Astrocyte (in vitro differentiated cells and primary cell): ENCODE measurements at places on chromosomes 5 and 9. TPM values are rescaled to one million over a fixed set of nuclear protein-coding genes. Genes with fewer than 3 reads are reported as not detected.
A peak's percentile ranks its signal among the peaks of the same experiment; 100 is the strongest.

The SH3RF2 gene
- total RNA-seq, result 8.6 and 12.3 TPM in 2 replicates

DNA sequence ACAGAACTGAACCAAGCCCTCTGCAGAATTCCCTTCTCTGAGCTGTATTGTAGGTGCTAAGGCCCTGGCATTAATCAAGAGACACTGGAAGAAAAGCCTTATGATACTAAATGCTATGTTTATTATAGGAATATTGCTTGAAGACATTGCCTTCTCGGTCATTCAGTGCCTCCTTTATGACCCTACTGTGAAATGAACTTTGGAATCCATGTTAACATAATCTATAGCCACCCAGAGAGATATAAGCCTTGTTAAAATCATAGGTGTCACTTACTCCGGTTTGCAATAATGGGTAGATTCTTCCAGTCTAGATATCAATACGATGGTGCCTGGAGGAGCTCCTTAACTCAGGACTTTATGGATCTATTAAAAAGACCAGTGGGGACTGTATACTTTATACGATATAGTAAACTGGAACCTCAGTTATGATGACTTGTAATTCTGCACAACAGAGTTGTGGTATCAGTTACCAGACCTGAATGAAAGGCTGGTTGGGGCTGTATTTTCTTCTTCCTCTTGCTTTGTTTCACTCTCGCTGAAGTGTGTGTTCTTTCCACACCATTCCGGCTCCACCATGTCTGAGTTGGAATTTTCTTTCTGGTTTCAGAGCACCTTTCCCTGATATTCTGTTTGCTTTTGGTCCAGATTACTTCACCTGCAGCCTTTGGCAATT, 154.5 kb downstream of the DROSHA start:
- DNase-seq, result no peak
- no peak overlapping the region for H3K4me3 ChIP-seq
- H3K27me3 ChIP-seq, result peaks cover 2% of the 10 kb centered on the region
- no peaks in the 10 kb centered on the region for H3K36me3 ChIP-seq
- no peaks in the 10 kb centered on the region for H3K4me1 ChIP-seq

DNA sequence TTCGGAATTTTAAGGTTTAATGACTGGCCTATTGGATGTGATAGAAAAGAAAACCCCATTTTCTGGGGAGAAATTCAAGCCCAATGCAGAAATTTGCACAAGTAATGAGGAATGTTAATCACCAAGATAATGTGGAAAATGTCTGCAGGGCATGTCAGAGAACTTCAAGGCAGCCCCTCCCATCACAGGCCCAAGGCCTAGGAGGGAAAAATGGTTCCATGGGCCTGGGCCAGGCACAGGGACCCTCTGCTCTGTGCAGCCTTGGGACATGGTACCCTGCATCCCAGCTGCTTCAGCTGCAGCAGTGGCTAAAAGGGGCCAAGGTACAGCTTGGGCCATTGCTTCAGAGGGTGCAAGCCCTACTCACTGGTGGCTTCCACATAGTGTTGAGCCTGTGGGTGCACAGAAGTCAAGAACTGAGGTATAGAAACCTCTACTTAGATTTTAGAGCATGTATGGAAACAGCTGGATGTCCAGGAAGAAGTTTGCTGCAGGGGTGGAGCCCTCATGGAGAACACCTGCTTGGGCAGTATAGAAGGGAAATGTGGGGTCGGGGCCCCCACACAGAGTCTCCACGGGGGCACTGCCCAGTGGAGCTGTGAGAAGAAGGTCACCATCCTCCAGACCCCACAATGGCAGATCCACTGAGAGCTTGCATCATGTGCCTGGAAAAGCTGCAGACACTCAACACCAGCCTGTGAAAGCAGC, 12.2 kb downstream of the FBXO10 start:
- H3K27ac ChIP-seq, result no peak overlapping the region
- no peaks in the 10 kb centered on the region for H3K4me1 ChIP-seq
- H3K4me3 ChIP-seq, result no peak overlapping the region
- no peaks in the 10 kb centered on the region for H3K36me3 ChIP-seq

GRCh38 chr5:120516805-120517204, 52.7 kb downstream of the PRR16 start:
- peak; percentile 77 for DNase-seq
- no peak overlapping the region for H3K4me3 ChIP-seq
- H3K36me3 ChIP-seq, result no peaks in the 10 kb centered on the region
- H3K4me1 ChIP-seq, result peaks cover 24% of the 10 kb centered on the region
- no peaks in the 10 kb centered on the region for H3K27me3 ChIP-seq
- peak overlapping the region; percentile 49 for H3K27ac ChIP-seq
